ENCODE measurements at places on chromosomes 5 and 9.

DNA sequence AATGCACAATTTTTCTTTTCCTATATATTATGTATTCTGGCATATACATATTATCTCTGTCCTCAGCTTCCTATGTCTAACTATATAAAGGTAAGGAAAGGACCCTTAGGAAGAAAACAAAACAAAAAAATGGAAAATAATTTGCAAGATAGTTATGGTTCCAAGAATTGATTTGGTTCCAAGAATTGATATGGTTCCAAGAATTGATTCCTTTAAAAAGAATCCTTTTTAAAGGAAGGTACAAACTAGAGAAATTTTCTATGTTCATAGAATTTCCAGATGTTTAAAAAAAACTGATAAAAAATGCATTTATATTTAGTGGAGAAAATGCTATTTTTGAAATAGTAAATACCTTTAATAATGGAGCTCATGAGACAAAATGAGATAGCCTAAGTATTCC lies 12.1 kb downstream of the LYRM7 start:
- DNase-seq, result peak; percentile 33

DNA sequence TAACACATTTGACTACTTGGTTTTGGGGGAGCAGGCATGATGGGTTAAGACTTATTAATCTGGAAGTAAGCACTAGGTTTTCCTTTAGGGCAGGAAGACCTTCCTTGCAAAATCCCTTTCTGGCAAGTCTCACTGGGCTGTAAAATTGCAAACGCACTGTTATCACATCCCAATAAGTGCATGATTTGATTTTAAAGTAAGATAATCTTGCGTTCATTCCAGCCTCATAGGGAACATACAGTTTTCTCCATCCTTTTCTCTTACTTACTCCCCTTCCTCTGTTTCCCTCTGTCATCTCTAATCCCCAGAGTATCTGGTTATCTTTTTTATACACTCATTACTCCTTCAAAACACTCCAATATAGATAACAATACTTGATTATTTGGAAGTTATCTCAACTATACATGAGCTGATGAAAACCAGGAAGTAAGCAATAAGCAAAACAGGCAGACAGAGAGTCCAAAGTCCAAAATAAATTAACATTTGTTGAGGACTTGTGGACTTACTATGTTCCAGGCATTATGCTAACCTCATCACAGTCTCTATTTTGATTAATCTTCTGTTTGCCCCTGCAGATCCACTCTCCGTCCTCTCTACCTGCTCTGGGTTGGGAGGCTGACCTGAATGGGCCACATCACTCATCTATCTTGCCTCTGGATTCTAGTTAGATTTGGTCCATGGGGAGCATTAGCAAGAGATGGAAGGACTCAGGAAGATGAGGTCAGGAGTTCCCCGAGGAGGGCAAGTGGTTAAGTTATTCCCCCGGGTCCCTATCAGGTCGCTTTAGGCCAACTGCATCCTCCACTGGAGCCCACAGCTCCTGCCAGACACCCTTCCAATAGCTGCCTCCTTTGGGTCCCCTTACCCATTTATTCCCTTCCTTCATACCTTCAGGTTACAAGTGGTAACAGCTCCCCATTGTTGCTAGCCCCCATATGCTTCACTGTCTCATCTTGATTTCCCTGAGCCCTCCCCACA lies 60.2 kb downstream of the SLC22A5 start:
- DNase-seq, result peak; percentile 48

DNA sequence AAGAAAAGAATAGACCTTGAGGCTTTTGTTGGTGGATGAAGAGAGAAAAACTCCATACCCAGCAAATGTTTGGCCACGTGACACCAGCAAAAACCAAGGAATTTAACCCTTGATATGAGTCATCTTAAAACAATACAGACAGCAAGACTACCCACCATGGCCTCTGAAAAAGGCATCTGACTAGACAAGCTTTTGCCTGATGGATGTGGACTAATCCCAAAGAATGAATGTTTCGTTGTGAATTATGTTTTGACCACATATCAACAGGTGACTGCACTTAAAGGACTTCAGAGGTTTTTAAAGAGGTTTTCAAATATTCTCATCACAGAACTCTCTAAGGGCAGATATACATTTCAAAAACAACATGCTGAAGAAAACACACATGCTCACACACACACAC lies 33.0 kb upstream of the SLC1A3 start:
- no peak for DNase-seq

DNA sequence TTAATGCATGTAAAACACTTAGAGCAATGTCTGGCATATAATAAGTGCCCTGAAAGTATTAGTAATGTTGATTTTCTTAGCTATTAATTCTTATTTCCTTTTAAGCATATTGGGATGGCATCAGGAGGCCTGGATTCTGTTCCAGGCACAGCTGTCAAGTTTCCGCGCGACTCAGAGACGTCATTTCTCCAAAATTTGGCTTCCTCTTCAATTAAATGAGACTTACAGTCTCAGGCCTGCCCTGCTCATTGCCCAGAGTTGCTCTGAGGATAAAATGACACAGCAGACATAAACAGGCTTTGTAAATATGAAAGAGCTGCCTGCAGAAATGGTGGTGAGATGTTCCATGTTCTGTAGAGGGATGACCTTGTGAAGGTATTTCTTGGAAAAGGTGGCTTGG lies 159.8 kb upstream of the GLRA1 start:
- no peak for DNase-seq

GRCh38 chr9:135707252-135708138 lies 5.5 kb downstream of the KCNT1 start:
- no peak for DNase-seq

DNA sequence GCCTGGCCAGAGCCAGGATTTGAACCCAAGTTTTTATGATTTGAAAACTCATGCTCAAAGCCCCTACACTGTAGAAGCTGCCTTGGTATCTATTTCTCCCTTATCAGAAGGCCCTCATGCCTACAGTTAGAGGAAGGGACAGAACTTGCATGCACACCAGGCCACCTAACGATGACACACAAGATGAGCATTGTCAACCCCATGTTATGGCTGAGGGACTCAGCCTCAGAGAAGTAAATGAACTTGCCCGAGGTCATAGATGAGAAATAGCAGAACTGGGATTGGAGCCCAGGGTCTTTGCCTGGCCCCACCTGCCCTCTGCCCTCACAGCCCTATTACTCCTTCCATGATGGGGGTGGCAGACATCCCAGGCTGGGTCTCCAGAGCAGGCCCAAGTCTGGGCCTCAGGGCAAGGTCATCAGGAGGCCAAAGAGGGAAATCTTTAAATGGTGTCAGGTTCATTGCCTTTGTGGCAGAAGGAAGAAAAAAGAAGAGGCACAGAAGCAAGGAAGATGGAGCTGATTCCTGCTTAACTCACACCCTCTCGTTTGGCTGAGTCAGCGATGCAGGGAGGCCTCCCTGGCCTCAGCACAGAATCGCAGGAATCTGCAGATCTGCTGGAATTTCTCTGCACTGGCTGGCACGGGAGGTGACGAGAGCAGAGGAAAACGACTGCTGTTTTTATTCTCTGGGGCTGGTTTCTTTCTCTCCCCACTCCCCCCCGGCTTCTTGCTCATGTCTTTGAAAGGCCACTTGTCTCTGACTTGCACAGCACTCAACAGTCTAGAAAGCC lies 20.6 kb upstream of the CRB2 start:
- DNase-seq, result peak; percentile 73

DNA sequence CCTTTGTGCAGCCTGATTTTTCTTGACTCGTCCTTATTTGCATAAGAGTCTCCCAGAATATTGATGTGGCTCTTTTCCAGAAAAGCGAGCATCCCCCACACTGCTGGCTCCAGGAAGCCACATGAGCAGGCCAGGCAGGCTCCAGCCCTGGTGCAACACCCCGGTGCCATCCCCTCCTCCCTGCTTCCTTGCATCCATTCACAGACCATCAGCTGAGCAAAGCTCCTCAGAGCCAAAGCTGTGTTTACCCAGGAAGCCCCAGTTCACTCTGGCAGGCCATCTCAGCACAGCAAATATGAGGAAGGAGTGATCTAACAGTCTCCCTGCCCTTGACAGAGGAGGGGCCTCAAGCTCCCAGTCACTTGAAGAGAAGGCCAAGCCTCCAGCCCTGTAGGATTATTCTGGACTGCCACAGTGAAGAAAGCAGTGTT lies 34.4 kb downstream of the INSYN2B start:
- no peak for DNase-seq

- no peak for DNase-seq
These were observed 841.9 kb upstream of the ACO1 start for GRCh38 chr9:31542384-31543055.

GRCh38 chr9:88932766-88933165 lies 58.5 kb upstream of the S1PR3 start:
- no peak for DNase-seq

DNA sequence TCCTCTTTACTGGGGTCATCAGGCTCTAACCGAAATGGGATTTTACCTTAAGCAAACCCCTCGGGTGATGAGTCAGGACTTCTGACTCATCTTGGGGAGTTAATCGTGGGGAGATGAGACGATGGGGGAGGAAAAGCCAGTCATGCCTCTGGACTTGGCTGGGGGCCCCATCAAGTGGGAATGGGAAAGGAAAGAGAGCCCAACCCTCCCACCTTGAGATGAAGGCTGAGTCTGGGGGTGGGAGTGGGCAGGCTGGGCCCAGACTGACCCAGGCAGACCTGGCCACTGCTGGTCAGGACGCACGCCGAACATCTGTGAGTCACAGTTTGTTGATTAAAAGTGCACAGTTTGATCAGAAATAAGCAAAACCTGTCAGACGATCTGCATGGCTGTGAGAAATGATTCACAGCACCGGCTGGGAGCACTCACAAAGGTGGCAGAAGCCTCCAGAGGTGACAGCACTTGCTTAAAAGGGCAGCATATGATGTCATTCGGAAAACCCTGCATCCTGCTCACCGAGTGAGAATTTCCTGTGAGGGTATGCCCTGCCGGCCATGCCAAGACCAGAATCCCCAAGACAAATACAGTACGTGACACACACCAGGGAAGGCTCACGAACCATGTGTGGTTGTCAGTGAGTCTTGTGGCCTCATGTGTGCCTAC lies 50.0 kb upstream of the SLC25A51 start:
- DNase-seq, result peak; percentile 26

DNA sequence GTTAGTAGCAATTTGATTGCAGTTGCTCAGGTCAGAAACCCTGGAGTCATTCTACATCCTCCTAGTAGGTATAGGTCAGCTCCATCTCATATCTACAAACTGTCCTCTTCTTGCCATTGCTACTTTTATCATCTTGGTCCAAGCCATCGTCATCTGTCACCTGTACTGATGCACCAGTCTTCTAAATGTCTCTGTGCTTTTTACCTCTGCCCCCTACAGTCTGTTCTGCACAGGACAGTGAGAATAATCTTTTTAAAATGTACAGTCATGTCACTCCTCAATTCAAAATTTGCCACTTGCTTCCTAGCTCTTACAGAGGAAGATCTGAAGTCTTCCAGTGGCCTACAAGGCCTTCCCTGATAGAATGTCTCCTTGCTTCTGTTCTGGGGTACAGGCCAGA lies 6.8 kb downstream of the NNT start:
- peak; percentile 25 for DNase-seq

- no peak for DNase-seq
These were observed 422.7 kb upstream of the GRAMD2B start for GRCh38 chr5:126000507-126000906.

DNA sequence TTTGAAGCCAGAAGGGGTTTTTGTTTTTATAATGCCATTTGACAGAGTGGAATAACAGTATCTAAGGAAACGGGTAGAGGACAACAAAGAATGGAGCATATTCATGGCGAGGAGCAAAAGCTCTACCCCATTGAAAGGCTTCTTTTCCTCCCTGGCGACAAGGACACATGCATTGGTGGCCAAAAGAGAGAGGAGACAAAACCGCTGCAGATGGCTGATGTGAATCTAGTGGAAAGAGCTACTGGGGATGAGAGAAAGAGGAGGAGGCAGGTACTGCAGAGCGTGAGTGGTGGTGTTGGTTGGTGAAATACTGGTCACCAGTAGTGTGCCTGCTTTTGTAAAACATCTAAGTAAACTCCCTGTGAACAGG lies 491 bp downstream of the APC start:
- DNase-seq, result peak; percentile 59

GRCh38 chr9:123684393-123685149 lies 245.4 kb downstream of the DENND1A start:
- no peak for DNase-seq

GRCh38 chr5:35741971-35742370 lies 114.7 kb upstream of the IL7R start:
- no peak for DNase-seq

GRCh38 chr5:1443991-1444360 lies 1.3 kb downstream of the SLC6A3 start:
- no peak for DNase-seq

DNA sequence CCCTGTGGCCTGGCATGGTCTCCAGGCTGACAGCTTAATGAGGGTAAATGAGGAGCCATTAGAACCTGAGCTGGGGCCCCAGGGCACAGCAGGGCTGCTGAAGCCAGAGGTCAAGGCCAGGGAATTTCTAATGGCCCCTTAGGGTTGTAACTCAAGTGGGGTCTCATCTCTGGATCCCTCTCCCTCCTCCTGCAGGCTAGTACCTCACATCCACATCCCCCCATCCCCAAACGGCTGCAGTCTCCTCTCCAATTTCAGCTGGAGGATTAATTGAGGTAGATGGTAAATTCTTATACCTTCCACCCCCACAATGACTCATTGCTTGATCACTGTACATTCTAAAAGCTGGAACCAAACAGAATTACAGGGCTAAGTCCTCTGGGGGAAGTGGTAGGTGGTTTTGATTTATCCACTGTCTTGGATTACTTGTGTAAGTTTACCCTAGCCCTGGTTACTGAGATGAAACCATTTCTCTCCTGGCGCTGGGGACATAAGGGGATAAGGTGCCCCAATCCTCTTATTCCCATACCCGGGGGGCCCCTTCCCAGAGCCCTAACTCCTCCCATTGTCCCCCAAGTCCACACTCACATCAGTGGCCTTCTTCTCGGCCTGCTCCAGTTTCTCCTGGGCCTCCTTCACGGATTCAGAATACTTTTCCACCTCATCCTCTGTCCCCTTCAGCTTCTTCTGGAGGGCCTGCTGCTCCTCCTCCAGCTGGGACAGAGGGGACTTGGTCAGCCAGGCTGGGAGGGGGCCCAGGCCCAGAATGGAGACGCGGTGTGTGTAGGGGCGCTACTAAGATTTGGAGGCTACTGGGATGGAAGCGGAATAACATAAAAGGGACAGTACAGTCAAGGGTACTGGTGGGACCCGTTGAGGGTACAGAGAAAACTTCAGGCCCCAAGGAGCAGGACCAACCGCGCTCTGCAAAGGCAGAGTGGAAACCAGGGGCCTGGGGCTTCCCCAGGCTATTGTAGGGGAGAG lies 875 bp downstream of the TPM2 start:
- DNase-seq, result no peak

DNA sequence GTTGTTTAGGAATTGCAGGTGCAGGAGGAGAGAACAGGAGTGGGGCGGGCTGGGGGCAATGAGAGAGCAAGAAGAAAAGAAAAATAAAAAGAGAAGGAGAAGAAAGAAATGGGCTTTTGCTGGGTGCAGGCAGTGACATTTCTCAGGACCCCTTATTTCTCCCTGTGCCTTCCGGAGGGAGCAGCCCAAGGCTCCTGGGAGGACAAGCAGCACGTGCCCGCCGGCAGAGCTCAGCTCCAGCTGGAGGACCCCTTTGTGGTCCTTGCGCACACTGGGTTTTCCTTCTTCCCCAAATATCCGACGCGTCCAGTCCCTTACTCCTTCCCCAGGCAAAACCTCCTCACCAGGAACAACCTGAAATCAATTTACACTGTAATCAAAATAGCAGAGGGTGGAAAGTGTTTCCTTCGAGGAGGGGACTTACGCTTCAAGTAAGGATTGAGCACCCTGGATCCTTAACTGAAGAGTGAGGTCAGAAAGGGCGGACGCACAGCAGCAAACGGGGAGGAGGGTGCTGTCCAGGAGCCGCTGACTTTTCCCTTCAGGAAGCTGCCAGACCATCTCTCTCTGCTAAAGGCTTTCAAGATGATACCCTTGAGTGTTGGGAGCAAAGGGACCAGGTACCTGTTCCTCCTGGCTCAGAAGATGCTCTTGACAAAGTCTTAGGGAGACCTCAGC lies 2.1 kb downstream of the BTNL9 start:
- no peak for DNase-seq
